Memory B cell (primary cell): ENCODE measurements at places on chromosomes 6 and 20.

- DNase-seq: no peak
- peaks cover 2% of the 10 kb centered on the region for H3K4me1 ChIP-seq
- no peak overlapping the region for H3K27ac ChIP-seq
- peaks cover 13% of the 10 kb centered on the region for H3K27me3 ChIP-seq
Measured at GRCh38 chr6:112188906-112189305, 65.5 kb downstream of the LAMA4 start.

DNA sequence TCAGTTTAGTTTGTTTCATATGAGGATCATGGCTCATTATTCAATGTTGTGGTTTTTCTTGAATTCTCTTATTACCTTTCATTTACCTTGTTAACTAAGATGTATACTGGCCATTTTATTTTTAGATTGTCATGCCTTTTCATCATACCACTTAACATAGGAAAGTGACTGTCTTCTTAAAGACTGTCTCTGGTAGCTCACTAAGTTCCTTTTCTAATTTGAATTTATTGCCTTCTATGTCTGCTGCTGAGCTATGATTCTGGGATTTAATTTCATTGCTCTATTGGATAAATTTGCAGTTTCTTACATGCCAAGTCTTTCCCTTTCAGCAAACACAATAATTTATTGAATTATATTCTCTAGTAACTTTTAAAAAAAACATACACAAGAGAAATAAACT lies 49.5 kb upstream of the ANKEF1 start:
- DNase-seq: no peak
- H3K4me3 ChIP-seq: no peak overlapping the region
- peaks cover 4% of the 10 kb centered on the region for H3K27me3 ChIP-seq
- no peaks in the 10 kb centered on the region for H3K36me3 ChIP-seq

DNA sequence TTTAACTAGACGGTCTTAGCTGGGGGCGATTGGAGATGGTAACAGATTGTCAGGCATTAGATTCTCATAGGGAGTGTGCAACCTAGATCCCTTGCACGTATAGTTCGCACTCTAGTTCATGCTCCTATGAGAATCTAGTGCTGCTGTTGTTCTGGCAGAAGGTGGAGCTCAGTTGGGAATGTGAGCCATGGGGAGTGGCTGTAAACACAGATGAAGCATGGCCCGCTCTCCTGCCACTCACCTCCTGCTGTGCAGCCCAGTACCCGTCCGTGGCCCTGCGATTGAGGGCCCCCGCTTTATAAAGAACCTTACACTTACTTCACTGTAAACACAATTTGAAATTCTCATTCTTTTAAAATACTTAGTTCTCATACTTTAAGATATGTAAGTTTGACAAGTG lies 339.4 kb downstream of the CDH26 start:
- no peaks in the 10 kb centered on the region for H3K4me1 ChIP-seq
- peaks cover 2% of the 10 kb centered on the region for H3K27me3 ChIP-seq
- H3K4me3 ChIP-seq: no peak overlapping the region
- DNase-seq: no peak
- no peak overlapping the region for H3K27ac ChIP-seq
- peaks cover 4% of the 10 kb centered on the region for H3K36me3 ChIP-seq

DNA sequence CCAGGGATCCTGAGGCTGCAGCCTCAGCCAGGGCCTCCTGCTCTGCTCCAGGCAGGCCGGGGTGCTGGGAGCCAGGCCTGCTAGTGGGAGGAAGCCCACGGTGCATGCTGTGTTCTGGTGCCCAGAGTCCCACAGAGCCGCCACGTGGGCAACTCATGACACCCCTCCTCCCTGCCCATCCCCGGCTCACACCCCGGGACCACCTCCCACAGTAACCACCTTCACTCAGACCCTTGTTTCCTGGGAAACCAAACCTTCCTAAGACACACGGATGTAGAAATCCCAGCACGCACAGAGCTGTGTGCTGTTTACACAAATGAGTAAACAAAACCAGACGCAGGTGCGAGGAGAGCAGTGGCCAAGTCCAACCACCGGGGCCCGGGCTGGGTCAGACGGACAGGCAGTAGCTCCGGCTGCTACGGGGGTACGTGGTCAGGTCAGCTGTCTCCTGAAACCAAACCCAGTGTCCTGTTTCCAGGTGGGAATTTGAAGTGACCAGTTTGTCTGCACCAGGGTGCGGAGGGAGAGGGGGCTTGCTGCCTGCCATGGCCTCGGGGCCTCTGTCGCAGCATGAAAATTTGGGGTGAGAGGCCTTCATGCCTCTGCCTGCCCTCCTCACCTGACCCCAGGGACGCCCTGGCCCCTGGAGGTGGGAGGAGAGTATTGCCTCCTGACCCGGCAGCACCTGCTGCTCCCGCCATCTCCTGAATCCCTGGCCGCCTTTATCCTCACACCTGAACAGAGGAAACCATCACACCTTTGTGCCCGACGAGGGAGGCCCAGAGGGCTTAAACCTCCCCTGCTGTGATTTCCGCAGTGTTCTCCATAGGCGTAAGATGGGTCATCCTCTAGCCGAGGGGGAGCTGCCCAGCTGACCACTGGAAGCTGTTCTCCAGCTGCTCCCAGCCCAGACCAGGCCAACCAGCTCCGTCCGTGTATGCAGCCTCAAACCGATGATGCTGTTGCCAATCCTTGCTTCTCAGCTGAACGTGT lies 52.0 kb upstream of the SMOC2 start:
- H3K4me3 ChIP-seq: no peak overlapping the region
- peaks cover 9% of the 10 kb centered on the region for H3K27me3 ChIP-seq
- no peak overlapping the region for H3K27ac ChIP-seq
- no peak for DNase-seq

GRCh38 chr6:18904681-18905080 lies 517.5 kb downstream of the RNF144B start:
- no peaks in the 10 kb centered on the region for H3K36me3 ChIP-seq
- H3K27ac ChIP-seq: no peak overlapping the region
- DNase-seq: no peak
- H3K4me1 ChIP-seq: no peaks in the 10 kb centered on the region
- no peaks in the 10 kb centered on the region for H3K27me3 ChIP-seq
